Natural killer cell treated with Interleukin-12 subunit alpha and Interleukin-12 subunit beta and Interleukin-15 and Interleukin-18, amount 100 ng/mL, for 72 hours (primary cell): ENCODE measurements at places on chromosomes 6 and 20. TPM values are rescaled to one million over a fixed set of nuclear protein-coding genes. Genes with fewer than 3 reads are reported as not detected.

C6orf15 gene
- total RNA-seq, result not detected

THBS2 gene
- total RNA-seq, result not detected

GRCh38 chr20:50563133-50563944 lies 53.2 kb downstream of the PTPN1 start:
- H3K27ac ChIP-seq, result peak overlapping the region; percentile 93
- peaks cover 63% of the 10 kb centered on the region for H3K4me1 ChIP-seq
- peaks cover 53% of the 10 kb centered on the region for H3K36me3 ChIP-seq
- no peak for DNase-seq
- H3K27me3 ChIP-seq, result no peaks in the 10 kb centered on the region
- peak overlapping the region; percentile 56 for H3K4me3 ChIP-seq

MC3R gene
- not detected for total RNA-seq
